ENCODE measurements at places on chromosomes 11 and 22.

DNA sequence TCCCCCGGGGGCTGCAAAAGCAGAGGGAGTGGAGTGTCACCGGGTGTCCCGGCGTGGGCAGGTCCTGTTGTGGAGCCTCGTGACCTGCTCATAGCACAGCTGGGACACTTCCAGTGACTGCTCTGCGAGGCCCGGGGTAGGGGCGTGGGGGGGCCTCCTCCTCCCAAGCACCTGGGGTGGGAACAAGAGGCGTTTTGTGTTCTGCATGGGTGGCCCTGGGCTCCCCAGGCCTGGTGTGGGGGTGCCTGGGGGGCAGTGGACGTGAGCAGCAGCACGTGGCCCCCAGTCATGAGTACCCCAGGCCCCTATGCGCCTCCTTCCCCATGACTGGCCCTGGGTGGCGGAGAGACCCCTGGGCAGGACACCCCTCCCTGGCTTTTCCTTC, 104.7 kb downstream of the KCNQ1 start:
- DNase-seq: no peak

GRCh38 chr11:114132944-114133394, 73.5 kb downstream of the ZBTB16 start:
- DNase-seq: no peak

- no peak for DNase-seq
Measured at GRCh38 chr11:36380296-36381014, 84.4 kb downstream of the PRR5L start.

GRCh38 chr11:121471167-121471566, 18.4 kb upstream of the SORL1-AS1 start:
- DNase-seq: no peak

GRCh38 chr11:35098855-35099254, 40.1 kb upstream of the CD44 start:
- no peak for DNase-seq

- peak; percentile 62 for DNase-seq
Measured at GRCh38 chr11:128892866-128893565, 1.9 kb downstream of the KCNJ5 start.

- DNase-seq: no peak
Measured at GRCh38 chr22:36379593-36380361, 8.0 kb downstream of the MYH9 start.

DNA sequence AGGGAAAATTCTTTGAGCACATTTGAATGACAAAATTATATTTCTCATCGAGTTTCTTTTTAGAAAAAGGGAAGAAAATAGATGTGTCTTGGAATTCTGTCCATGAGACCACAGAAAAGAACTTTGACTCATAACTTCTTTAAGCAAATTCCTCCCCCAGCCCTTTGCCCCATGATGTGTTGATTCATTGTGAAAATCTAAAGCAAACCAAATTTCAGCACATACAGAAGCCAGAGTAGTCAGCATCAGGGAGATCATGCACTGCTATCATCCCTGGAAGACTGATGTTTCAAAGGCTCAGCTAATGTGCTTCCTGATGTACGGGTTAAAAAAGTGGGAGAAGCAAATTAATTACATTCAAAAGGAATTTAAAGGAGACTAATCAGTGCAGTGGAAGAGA, 159.7 kb downstream of the FAT3 start:
- DNase-seq: peak; percentile 0

DNA sequence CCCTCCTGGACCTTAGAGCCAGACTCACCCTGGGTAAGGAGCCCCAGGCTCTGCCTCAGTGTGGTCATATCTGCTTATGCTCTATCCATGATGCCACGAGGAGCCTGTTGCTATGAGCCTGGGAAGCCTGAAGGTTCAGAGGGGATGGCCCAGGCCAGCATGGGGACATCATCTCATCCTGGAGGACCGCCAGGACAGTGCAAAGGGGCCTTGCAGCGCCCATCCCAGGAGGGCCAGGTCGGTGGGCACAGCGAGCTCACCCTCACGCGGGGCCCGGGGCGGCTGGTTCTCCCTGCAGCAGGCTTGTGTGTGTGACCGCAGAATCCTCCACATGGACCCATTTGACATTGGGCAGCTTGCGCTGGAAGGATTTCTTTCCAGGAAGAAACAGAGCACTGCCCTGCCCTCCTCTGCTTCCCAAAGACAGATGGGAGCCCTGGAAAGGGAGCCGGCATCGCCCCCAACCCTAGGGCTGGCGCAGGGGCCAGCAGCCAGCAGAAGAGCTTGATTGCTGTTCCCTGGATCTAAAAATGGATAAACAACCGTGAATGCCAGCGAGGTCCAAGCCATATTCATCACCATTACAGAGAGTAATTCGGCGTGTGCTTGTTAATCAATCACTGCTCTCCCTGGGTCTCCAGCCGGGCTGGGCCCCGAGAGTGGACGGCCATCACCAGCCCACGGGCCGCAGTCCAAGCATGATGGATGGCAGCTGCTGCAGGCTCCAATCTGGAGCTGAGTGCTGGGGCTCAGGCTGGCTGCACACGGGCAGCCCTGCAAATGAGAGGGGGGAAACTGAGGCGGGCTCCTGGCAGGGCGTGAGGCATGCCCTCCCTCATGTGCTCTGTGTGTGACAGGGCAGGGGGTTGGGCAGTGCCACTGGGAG, 739.7 kb downstream of the BRD1 start:
- DNase-seq: no peak

GRCh38 chr11:61294717-61295595, at the start of gene VWCE:
VWCE (minus strand) TSS chr11:61295316; CDS start chr11:61295037, 279 bp downstream.
- peak; percentile 69 for DNase-seq

- DNase-seq: no peak
Measured at GRCh38 chr11:86185381-86185750, 59.2 kb upstream of the EED start.

GRCh38 chr11:7654195-7654705, 19.1 kb downstream of the CYB5R2 start:
- DNase-seq: no peak

GRCh38 chr11:95138448-95138847, 48.8 kb downstream of the ENDOD1 start:
- peak; percentile 42 for DNase-seq

- DNase-seq: no peak
Measured at GRCh38 chr22:48097723-48098122, 1335.3 kb downstream of the TBC1D22A start.

- DNase-seq: no peak
Measured at GRCh38 chr22:44401783-44402110, 89.0 kb upstream of the SHISAL1 start.

GRCh38 chr22:22818861-22819855, 68.5 kb upstream of the IGLL5 start:
- DNase-seq: no peak

GRCh38 chr11:45391168-45391850, 105.2 kb upstream of the SYT13 start:
- DNase-seq: no peak

GRCh38 chr11:15965562-15966250, 390.6 kb downstream of the SOX6 start:
- no peak for DNase-seq

GRCh38 chr22:17958166-17958565, 66.2 kb downstream of the MICAL3 start:
- DNase-seq: no peak

GRCh38 chr11:127524618-127525017, 524.0 kb upstream of the KIRREL3 start:
- DNase-seq: no peak

DNA sequence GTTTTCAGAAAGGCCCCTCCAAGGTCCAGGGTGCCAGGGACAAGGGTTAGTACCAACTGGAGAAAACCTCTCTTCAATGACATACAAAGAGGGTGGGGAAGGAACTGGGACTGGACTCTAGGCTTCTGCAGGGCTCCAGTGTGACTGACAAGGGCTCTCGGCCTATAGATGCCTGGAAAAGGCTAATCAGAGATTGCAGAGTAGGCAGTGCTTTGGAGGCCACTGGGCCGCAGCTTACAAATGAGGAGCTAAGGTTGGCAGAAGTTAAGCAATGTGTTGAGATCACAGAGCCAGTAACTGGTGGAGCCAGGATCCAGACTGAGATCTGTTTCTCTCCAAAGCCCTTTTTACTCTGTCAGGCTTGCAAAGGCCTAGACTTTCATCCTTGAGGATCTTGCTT, 7.4 kb upstream of the DGKZ start:
- DNase-seq: no peak

GRCh38 chr22:28830441-28830840, 30.1 kb upstream of the XBP1 start:
- no peak for DNase-seq

GRCh38 chr11:133070791-133071190, 461.5 kb downstream of the OPCML start:
- no peak for DNase-seq

- no peak for DNase-seq
Measured at GRCh38 chr22:46428602-46429324, 93.2 kb downstream of the TRMU start.

DNA sequence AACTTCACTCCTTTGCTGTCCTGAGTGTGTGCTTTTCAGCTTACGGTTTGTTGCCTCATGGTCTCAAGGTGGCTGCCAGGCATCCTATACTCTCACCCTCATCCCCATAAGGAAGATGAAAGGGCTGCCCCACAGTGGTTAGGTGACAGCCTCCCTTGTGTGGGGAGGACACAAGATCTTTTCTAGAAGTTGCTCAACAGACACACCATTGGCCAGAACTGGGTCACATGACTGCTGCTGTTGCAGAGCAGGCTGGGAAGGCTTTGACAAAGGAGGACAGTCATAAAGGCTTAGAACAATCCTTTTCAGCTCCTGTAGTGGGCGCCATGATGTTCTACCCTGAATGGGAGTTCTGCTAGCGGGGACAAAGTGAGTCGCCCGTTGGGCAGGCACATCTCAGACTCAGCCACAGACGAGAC, 69.7 kb upstream of the RASD2 start:
- DNase-seq: no peak

Data from cerebellar cortex (tissue), 1 donor.